AG04450 (cell line): ENCODE measurements at places on chromosomes 1 and 21. TPM values are rescaled to one million over a fixed set of nuclear protein-coding genes. Genes with fewer than 3 reads are reported as not detected.

The FCRL3 gene
- polyA plus RNA-seq: not detected in 2 replicates

The NKAIN1 gene
- polyA plus RNA-seq: 0.05 and 0.09 TPM in 2 replicates

The DNALI1 gene
- 13.1 and 14.2 TPM in 2 replicates for polyA plus RNA-seq

The FCRL5 gene
- polyA plus RNA-seq: not detected in 2 replicates

The FNDC5 gene
- 1.5 and 1.9 TPM in 2 replicates for polyA plus RNA-seq

The NR0B2 gene
- polyA plus RNA-seq: not detected in 2 replicates

The VCAM1 gene
- polyA plus RNA-seq: 40.3 and 41.0 TPM in 2 replicates

The FCRLB gene
- 0.48 TPM in 2 replicates for polyA plus RNA-seq

The DDAH1 gene
- polyA plus RNA-seq: 83.7 and 102 TPM in 2 replicates

The KRTAP12-2 gene
- not detected in 2 replicates for polyA plus RNA-seq

The AMPD1 gene
- not detected in 2 replicates for polyA plus RNA-seq

The CLDN17 gene
- polyA plus RNA-seq: not detected in 2 replicates

The LYPD8 gene
- not detected in 2 replicates for polyA plus RNA-seq

The DSCAM gene
- polyA plus RNA-seq: not detected in 2 replicates

DNA sequence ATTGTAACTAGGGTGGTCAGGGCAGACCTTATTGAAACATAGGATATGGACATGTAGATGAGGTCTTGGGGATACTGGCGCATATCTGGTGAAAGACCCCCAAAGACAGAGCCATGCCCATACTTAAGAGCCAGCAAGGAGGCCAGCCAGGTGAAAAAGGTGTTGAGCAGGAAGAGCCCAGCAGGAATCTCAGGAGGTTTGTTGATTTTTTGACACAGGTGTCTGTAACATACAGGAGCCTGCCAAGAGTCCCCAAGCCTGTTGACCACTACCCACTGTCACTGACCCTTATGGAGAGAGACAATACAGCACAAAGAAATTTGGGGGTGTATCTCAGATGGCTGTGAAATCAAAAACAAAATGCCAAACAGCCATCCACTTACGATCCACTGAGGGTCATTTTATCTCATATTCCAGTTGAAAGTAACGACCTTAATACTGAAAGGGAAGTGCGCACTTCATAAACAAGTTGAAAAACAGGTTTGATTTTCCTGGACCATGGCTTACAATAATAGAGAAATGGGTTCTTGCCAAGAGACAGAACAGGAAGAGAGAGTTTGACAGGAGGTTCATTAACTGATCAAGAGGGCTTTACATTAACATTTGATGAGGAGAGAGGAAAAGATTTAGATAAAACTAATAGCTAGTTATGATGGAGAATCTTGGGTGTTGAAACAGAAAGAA lies 163.6 kb downstream of the GLUL start:
- no peak for DNase-seq

DNA sequence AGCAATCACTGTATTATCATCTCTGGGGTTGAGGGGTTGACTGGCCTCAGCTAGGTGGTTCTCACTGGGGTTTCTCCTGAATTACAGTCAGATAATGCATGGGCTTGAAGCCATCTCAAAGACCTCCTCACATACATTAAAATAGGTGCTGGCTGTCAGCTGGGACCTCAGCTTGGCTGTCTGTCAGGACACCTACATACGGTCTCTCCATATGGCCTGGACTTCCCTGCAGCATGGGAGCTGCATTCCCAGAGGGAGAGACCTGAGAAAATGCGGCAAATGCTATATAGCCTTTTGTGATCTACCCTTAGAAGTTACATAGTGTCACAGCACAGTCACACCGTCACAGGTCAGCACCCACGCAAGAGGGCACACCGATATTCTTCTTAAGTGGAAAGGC lies 93.6 kb downstream of the TSEN15 start:
- no peak for DNase-seq

- DNase-seq: no peak
Observed at GRCh38 chr1:110672753-110673108, 2.0 kb downstream of the KCNA3 start.

- no peak for DNase-seq
Observed at GRCh38 chr1:219373616-219373935, 199.9 kb downstream of the LYPLAL1 start.

- no peak for DNase-seq
Observed at GRCh38 chr21:33075128-33075527, 5.2 kb downstream of the OLIG1 start.

- DNase-seq: no peak
Observed at GRCh38 chr1:175197531-175197930, 5.0 kb upstream of the KIAA0040 start.

GRCh38 chr1:36269408-36269838 lies 36.7 kb upstream of the SH3D21 start:
- DNase-seq: no peak

DNA sequence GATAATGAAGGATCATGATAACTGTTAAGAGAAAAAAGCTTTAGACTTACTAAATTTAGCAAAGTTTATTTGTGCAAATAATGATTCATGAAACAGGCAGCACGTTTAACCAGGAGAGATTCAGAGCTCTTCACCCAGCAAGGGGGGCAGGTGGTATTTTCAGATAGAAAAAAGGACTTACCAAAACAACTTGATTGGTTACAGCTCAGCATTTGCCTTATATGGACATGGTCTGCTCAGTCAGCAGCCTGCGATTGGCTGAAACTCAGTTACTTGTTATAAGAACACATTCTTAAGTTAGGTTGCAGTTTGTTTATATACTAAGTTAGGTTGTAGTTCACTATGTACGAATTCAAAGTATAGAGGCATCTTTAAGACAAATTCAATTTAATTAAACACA lies 165.6 kb downstream of the DUSP10 start:
- DNase-seq: peak; percentile 86

GRCh38 chr1:226640321-226641136 lies 92.0 kb downstream of the STUM start:
- DNase-seq: no peak

GRCh38 chr1:98688110-98688739 lies 26.7 kb downstream of the SNX7 start:
- DNase-seq: no peak

DNA sequence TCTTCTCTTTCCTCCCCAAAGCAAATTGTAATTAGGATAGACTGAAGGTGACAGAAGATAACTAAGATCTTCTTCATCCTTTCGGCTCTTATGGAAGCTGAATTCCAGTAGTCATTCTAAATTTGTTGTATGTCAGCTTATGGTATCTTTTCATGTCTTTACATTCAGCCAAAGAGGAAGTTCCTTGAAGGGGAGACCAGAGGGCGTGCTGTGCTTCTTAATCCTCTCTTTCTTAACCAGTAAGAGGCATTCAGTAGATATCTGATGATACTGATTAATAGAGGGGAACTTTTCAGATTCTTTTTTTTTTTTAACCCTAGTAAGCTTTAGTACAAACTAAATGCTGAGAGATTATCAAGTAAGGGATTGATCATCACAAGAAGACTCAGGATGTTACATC lies 102.3 kb downstream of the OSBPL9 start:
- no peak for DNase-seq

- no peak for DNase-seq
Observed at GRCh38 chr1:175409938-175410337, 217.4 kb upstream of the KIAA0040 start.

- peak; percentile 16 for DNase-seq
Observed at GRCh38 chr1:113871597-113872113, at the start of gene PTPN22. Gene PTPN22, minus strand, starts transcription at chr1:113871712.

- DNase-seq: no peak
Observed at GRCh38 chr1:66176012-66176715, 357.8 kb upstream of the SGIP1 start.

DNA sequence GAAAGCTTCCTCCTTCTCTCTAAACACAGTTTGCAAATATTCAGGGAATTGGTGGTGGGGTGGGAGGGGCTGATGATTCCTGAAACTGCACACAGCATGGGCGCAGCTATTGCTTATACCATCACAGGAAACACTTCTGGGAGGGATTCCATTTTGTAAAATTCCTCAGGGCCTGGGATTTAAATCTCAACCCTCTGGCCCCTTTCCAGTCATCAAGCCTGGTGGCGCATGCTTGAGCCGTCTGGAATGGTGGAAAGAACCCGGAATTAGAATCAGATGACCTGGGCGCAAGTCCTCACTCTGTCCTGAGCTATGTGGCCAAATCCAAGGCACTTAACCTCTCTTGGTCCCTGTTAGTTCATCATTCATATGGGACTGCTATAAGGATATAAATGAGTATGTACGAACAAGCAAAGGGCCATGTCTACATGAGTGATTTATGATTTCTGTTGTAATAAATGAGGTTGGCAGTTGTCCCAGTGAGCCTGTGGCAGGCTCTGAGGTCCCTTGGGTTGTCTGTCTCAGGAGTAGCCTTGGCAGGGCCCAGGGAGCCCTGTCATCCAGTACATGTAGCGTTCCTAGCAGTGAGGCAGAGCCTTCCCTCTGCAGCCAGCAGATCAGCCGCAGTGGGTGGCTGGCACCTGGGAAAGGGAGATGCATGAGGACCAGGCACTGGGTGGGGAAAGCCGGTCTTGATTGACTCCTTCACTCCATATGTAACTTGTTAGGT lies 72.0 kb downstream of the MAN1C1 start:
- DNase-seq: no peak

DNA sequence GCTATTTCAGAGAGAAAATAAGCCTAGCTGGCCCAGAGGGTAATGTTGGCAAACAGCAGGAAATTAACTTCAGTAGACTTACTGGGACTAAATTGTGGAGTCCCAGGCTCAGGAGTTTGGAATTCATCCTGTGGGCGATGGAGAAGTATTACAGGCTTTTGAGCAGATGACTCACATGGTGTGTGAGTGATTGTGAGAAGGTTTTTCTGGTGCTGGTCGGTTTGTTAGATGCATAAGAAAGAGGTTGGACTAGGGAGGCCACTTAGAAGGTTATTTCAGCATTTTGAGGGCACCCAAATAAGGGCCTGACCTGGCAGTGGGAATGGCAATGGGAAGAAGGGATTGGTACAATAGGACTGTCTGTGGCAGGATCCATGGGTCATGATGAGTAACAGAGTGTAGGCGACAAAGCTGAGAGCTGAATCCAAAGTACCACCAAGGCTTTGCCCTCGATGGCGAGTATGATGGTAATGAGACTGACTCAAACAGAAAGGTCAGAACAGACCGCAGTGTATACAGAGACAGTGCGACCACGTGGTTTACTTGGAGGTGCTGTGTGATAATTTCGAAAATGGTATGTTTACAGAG lies 69.2 kb upstream of the KIF26B start:
- peak; percentile 90 for DNase-seq

- DNase-seq: no peak
Observed at GRCh38 chr1:54519709-54520108, 28.3 kb upstream of the ACOT11 start.

GRCh38 chr21:16388911-16389560 lies 659.3 kb downstream of the USP25 start:
- DNase-seq: no peak

- no peak for DNase-seq
Observed at GRCh38 chr1:47785561-47786271, 211.5 kb downstream of the TRABD2B start.

DNA sequence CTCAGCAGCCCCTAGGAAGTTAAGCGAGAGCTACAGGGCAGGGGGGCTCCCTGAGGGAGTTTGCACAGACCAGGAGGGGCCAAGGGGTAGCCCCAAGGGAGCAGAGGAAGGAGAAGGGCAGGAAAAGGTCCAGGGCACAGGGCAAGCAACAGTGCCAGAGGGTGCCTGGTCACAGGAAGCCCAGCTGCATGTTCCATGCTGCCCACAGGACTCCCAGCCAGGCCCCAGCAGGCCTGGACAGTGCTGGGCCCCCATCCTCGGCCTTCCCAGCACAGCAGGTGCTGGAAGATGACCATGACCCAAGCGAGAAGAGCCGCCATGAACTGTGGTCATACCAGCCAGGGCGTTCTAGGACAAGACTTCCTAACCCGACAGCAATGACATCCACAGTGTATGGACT lies 11.0 kb downstream of the KLHL21 start:
- DNase-seq: no peak

GRCh38 chr1:186609183-186609582 lies 71.0 kb downstream of the PTGS2 start:
- no peak for DNase-seq

GRCh38 chr1:58883888-58884482 lies 100.1 kb upstream of the JUN start:
- DNase-seq: no peak

DNA sequence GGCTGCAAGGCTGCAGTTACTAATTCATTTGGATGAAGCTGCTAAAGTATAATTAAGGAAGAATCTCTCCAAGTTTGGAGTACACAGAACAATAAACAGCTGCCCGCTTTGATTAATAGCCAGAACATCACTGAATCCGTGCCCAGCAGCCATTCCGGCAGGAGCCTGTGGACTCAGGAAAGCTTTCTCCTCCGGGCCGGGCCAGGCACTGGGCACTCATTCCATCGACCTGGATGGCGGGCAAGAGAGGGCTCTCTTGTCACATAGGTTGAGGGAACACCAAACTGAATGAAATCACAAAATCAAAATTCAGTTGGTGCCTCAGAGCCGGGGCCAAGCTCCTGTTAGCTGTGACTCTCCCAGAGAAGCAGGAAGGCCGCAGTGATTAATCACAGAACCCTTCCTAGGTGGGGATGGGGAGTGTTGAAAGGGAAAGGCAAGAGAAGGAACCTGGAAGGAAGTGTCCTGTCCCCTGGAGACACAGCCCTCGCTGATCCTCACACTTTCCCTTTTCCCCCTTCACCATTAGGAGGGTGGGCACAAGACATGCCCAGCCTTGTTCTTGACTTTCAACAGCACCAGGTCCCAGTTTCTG lies 306.7 kb downstream of the NPHP4 start:
- no peak for DNase-seq

GRCh38 chr1:176559878-176560277 lies 96.9 kb downstream of the PAPPA2 start:
- DNase-seq: peak; percentile 3

DNA sequence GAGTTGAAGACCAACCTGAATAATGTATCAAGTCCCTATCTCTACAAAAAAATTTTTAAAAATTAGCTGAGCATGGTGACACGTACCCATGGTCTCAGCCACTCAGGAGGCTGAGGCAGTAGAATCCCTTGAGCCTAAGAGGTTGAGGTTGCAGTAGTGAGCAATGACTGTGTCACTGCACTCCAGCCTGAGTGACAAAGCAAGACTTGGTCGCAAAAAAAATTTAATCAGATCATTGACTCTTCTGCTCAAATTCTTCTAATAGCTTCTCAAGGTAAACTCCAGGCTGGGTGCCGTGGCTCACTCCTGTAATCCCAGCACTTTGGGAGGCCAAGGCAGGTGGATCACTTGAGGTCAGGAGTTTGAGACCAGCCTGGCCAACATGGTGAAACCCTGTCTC lies 85.9 kb upstream of the PUM1 start:
- no peak for DNase-seq

DNA sequence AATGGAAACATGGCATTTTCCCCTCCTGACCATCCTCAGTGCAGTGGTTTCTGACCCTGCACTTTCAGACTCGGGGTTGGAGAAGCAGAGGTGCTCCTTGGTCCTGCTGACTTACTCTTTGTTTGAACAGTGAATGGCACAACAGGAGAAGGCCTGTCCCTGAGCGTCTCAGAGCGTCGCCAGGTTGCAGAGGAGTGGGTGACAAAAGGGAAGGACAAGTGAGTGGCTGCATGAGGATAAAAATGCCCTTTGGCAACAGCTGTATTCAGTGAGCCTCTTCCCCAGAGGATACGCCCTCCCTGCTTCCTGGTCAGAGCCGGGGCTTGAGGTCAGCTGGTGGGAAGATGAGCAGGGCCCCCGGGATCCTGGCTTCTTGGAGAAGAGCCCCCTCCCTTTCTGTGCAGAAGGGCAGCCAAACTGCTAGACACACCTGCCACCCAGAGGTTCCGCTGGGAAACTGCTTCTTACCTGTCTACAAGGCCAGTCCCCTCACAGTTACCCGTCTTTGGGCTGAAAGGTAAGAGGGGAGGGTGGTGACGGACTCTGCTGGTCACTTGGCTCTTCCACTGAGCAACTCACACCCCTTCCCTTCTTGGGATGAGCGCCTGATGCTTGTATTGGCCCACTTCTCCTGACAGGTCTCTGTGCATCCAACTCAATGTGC lies 16.6 kb downstream of the NPL start:
- no peak for DNase-seq

GRCh38 chr1:112318698-112319370 lies 77.2 kb upstream of the CTTNBP2NL start:
- no peak for DNase-seq
